ENCODE measurements at places on chromosomes 6 and 20.

DNA sequence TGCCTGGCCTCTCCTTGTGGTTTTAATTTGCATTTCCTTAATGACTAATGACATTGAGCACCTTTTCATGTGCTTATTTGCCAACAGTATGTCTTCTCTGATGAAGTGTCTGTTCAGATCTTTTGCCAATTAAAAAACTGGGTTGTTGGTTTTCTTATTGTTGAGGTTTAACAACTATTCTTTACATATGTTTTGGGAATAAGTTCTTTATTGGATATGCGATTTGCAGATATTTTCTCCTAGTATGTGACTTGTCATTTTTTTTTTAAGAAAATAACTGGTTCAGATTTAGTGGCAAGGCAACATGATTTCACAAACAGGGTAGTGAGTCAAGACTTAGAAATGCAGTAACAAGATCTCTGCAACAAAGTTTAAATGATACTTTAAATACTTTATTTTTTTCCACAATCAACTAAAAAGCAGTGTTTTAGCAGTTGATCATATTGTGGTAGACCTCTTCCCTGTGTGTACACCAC, 67.8 kb downstream of the TIAM2 start:
- DNase-seq: no peak

- DNase-seq: no peak
These were observed 58.7 kb downstream of the VEGFA start for GRCh38 chr6:43828711-43829110.

DNA sequence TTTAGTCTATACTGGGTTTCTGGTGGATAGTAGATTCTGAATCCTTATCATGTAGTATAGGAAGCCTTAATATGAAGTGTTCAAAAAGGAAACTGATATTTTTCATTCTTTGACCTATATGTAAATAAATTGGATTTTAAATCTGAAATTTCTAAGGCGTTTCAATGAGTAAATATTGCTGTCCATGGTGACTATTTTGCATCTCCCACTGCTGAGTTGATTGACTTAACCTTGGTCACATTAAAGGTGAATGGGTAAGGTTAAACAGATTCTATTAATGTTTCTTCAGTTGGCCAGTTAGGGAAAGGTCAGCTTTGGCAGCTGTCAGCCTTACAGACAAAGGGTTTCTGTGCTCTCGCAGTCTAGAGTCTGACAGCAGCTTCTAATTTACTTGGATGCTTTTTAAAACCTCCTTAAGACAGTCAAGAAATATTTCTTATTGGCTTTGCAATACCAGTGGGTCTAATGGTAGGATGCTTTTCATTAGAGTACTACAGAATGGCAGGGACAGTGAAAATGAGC, 24.8 kb downstream of the PRIM2 start:
- DNase-seq: no peak

DNA sequence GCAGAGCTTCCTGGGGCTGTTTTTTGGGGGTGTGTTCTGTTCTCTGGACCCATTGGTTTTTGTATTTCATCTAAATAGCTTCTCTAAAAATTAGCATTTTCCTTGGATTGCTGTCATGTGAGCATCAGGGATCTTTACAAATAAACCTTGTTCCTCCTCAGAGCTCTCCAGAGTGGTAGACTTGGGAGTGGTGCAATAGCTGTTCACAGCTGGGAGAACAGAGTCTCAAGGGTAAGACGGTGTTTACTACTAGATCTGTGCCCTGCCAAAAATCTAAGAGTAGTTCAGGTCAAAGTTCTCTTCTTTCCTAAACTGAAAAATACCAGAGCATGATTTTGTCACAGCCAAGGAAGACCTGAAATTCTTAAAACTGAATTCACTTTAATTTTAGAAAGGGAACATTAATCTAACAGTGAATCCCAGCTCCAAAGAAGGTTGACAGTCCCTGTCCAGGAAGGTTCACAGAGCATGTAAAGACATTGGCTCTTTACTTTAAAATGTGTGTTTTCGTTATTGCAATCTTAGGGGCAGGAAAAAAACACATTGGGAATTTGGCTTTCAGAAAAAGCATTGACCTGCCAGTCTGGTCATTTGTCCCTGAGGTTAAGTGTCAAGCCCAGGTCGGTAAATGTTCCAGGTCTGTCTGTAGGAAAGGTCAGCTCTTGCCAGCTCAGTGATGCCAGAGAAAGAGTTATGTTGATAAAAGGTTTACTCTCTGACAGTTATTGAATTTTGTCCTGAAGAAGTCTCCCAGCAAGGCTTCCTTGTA, 43.3 kb downstream of the VAPB start:
- DNase-seq: no peak

- no peak for DNase-seq
These were observed 71.0 kb downstream of the PHF3 start for GRCh38 chr6:63706630-63707029.

Data from activated T-cell treated with anti-CD3 and anti-CD28 coated beads for 24 hours (primary cell).